ENCODE measurements at places on chromosomes 6 and 20.
A peak's percentile ranks its signal among the peaks of the same experiment; 100 is the strongest.

GRCh38 chr6:148535976-148536375 is 193.3 kb downstream of the SASH1 start:
- DNase-seq = no peak

GRCh38 chr20:63611646-63612045 is 15.3 kb downstream of the GMEB2 start:
- DNase-seq = no peak

- DNase-seq = no peak
Measured at GRCh38 chr6:165223736-165224135, 85.7 kb downstream of the C6orf118 start.

DNA sequence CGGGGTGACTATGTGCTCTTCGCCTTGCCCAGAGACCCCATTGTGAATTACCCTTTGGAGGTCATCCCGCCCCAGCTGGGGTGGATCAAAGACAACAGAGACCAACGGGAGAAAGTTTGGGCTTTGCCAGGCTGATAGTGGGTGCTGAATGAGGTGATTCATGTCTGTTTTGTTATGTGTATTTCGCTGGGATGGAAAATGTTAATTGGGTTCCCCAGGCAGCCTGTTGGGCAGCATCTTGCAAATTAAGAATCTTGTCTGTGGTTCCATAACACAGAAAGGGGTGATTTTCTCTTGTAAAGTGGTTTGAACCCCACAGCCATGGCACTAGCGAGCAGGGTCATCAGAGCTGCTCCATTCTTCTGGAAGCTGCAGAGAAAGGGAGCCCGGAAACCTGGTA is 63.1 kb upstream of the UNC93A start:
- no peak for DNase-seq

DNA sequence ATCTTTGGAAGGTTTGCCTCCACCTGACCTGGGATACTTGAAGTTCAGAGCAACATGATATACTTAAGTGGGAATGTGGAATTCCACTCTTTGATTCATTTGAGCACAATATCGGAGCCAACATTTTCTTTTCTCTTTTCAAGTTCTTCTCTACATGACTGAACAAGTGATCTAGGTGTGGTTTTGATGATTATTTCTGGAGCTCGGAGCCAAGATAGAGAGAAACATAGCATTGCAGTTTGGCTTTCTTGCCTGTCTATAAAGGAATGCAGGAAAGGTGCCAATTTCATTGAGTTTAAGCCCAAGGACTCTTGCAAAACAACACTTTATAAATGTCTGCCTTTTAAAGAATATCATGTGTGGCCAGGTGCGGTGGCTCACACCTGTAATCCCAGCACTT is 124.2 kb upstream of the FAM83B start:
- no peak for DNase-seq

DNA sequence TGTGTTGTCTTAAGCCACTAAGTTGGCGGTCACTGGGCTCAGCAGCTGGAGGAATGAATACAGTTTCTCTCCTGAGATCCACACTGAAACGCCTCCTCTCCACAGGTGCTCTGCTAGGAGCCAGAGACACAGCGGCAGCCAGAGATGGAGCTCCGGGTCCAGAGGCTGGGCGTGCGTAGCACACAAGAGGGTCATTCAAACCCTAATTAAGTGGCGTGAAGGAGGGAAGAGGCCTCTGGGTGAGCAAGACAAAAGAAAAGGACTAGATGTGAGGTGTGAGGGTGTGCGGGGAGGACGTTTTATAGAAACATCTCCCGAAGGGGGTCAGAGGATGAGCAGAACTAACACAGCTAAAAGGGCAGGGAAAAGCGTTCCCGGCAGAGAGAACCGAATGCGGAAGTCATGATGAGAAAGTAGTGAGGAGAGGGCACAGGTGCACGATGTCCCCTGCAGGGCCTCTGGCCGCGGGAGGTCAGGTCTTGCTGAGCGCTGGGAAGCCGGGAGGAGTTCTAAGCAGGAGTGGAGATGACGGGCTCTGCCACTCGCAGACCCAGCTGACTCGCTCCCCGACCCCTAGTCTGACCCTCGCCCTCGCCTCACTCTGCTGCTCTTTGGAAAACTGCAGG is 54.4 kb downstream of the BMP7 start:
- no peak for DNase-seq

DNA sequence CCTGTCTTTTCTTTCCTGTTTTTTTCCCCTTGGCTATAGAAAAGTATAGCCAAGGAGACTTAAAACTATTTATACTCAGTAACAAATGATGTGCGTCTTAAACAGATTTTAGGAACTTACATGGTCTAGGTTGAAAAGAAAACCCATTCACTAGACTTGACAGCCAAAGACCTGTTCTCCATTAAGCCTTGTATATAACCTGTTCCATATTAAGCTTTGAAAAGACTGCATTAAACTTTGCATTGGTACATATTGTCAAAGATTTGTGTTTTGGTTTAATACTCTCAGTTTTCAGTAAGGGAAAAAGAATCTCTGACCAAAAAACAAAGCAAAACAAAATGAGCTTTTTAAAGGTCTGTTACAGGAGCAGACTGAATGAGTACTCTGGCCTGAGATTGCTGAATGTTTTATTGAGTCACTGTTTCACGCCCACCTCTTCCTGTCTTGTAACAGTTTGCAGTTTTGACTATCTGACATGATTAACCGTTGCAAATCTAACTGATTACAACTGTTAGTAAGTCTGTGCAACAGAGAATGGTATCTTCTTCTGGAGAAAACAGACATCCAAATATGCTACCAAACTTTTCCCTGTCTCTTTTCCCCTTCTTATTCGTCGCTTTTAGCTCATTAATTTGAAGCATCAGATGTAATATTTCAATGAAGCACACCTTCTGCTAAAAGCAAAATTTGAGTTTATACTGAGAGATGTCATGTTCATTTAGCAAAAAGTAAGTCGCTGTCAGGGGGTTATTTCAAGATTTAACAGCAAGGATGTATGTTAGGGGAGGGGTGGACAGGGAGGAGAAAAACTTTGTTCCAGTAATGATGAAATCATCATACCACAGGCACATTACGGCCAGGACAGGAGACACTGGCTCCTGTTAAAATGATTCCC is 59.1 kb upstream of the SUPT3H start:
- DNase-seq = peak; percentile 47

GRCh38 chr6:36955671-36956445 is 1.3 kb downstream of the PI16 start:
- DNase-seq = peak; percentile 31

GRCh38 chr6:144019929-144020328 is 11.9 kb upstream of the PLAGL1 start:
- DNase-seq = no peak

GRCh38 chr6:89278956-89279355 is 36.1 kb downstream of the GABRR2 start:
- DNase-seq = no peak

GRCh38 chr6:44462335-44462734 is 74.8 kb downstream of the CDC5L start:
- DNase-seq = no peak
